ENCODE measurements at places on chromosomes 12 and 14. TPM values are rescaled to one million over a fixed set of nuclear protein-coding genes. Genes with fewer than 3 reads are reported as not detected.
A peak's percentile ranks its signal among the peaks of the same experiment; 100 is the strongest.

DNA sequence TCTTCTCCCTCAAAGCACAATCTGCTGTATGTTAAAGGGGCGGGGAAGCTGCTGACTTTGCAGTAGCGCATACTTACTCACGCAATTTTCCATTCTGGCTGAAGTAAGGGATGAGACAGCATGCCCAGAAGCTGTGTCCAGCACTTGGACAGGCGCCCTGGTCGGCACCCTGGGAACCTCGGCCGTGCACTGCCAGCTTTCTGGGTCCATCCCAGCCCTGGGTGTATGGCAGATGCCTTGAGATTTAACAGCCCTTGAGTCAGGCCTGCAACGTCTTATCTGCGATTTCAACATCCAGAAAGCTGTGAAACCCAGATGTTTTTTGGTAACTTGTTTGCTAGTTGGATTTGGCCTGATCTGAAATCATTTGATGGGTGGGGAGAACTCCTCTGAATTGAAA, 16.1 kb downstream of the EML1 start:
- H3K4me1 ChIP-seq = peaks cover 15% of the 10 kb centered on the region
- no peaks in the 10 kb centered on the region for H3K27me3 ChIP-seq
- DNase-seq = no peak
- no peak overlapping the region for H3K4me3 ChIP-seq
- H3K36me3 ChIP-seq = no peaks in the 10 kb centered on the region

Gene P2RX2
- 0.56 TPM for total RNA-seq

DNA sequence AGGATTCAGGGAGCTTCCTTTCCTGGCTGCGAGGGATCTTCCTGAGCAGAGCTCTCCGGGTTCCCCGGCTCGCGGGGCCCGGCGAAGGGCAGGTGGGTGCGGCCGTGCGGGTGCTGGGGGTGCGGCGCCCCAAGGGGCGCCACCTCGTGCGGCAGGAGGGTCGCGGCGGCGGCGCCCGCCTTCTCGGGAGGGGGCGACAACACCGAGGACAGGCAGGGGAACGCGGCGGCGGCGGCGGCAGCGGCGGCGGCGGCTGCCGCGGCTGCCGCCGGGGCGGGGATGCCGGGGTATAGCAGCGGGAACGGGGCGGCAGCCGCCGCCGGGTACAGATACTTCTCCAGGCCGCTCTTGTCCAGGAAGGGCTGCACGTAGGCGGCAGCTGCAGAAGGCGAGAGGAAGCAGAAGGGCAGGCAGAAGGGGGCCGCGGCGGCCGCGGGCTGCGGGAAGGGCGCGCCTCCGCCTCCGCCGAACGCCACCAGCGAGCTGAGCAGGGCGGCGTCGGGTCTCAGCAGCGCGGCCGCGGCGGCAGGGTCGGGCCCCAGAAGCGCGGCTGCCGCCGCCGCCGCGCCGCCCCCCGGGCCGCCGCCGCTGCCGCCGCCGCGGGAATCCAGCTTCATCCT, 2.7 kb downstream of the BHLHE41 start:
- H3K27ac ChIP-seq = peak overlapping the region; percentile 79
- H3K4me3 ChIP-seq = peak overlapping the region; percentile 62
- H3K4me1 ChIP-seq = peaks cover 60% of the 10 kb centered on the region

Gene SLC6A13
- 5.0 TPM for total RNA-seq

DNA sequence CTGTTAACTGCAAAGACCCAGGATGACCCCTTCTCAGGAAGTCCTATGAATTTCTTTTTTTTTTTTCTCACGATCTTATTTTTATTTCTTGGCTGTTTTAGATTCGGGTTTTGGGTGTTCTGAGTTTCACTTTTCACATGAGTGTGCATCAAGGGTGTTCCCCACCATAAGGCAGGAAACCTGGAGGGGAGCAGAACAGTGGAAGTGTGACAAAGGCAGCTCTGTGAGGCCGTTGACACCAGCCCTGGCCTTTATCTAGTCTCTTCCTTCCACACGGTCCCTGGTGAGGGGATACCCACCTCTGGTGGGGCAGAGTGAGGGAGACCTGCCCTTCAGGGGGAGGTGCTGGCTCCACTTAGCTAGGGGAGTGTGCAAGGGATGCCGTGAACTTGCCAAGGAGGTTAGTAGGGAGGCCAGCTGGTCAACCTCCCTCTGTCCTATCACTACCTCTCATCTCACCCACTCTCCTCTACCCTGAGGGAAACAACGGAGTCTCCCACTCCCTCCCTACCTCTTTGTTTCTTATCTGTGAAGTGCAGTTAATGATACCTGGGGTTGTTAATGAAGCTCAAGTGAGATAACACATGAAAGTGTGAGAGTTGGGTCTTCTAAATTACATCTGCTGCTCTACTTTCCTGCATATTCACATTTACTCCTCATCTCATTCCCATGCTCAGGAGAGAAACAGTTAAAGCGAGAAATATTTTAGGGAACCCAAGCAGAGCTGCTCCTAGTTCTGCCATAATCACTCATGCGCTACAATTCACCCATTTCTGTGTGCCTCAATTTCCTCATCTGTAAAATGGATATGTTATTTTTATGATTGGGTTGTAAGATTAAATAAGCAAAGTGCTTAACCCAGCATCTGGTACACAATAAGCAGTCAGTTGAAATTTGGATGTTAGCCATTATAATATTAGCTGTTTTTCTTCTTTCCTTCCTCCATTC, 4.4 kb upstream of the GALNT6 start:
- no peak for DNase-seq
- H3K4me3 ChIP-seq = no peak overlapping the region
- H3K27ac ChIP-seq = no peak overlapping the region
- peaks cover 7% of the 10 kb centered on the region for H3K27me3 ChIP-seq
- no peaks in the 10 kb centered on the region for H3K36me3 ChIP-seq

Measured in lower lobe of right lung (tissue), 2 donors.